G401 (cell line): ENCODE measurements at places on chromosomes 16 and 17. TPM values are rescaled to one million over a fixed set of nuclear protein-coding genes. Genes with fewer than 3 reads are reported as not detected.
A peak's percentile ranks its signal among the peaks of the same experiment; 100 is the strongest.

The PDILT gene
- total RNA-seq = not detected in 2 replicates

The SECTM1 gene
- 3.1 and 10.5 TPM in 2 replicates for total RNA-seq

GRCh38 chr17:45146890-45147580 lies 1.2 kb upstream of the HEXIM1 start:
- DNase-seq = peak; percentile 40

DNA sequence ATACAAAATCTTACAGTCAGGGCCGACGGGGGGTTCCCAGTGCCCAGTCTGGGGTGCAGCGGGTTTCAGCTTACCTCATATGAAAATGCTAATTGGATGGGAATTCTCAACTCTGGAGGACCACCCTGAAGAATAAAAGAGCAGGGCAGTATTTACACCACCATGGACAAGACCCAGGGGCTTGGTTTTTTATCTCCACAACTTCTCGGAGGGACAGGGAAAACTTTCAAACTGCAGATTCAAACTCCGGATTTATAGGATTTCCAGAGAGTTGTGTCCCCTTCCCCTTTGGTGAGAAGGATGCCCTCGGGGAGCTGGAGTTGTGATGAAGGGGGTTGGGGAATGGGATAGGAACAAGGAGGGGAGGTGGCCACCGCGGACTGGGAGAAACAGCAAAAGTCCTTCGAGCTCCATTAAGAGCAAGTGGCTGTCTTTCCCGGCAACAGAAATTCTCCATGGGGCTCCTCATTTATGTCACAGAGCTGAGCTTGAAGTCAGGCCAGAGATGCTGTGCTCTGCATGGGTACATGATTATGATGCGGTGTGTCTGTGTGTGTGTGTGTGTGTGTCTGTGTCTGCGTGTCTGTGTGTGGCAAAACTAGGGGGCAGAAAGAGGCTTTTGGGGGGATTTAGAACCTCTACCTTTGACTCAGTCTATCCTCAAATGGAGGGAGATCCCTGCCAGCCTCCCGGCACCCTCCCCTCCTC lies 15.7 kb downstream of the FOXL1 start:
- no peak for DNase-seq

GRCh38 chr17:8868529-8868951 lies 1.1 kb upstream of the PIK3R6 start:
- DNase-seq = peak; percentile 80

DNA sequence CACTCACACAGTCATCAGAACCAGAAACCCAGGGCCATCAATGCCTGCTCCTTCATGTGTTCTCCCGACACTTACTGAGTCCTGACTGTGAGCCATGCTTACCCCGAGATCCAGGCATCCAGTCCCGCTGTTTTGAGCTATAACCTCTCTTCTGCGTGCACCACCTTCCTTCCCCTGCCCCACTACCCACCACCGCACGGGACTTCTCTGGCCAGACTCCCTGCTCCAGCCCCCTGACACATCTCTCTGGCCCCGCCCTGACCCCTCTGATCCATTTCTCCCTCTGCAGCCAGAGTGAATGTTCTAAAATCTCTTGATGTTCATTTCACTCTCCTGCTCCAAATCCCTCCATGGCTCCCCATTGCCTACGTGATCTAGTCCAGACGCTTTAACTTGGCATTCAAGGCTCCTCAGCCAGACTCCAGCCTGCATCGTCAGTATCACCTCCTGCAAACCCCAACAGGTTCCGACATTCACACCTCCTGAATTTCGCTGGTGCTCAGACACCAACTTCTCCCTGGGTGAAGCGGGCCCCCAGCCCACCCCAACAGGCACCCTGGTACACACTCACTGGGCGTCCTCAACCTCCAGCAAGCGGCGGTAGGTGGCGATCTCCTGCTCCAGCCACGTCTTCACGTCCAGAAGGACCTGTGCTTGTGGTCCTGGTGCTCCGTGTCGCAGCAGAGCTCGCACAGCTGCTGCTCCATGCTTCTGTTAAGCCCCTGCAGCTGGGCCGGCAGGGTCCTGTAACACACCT lies 3.1 kb upstream of the KRT17 start:
- DNase-seq = no peak

DNA sequence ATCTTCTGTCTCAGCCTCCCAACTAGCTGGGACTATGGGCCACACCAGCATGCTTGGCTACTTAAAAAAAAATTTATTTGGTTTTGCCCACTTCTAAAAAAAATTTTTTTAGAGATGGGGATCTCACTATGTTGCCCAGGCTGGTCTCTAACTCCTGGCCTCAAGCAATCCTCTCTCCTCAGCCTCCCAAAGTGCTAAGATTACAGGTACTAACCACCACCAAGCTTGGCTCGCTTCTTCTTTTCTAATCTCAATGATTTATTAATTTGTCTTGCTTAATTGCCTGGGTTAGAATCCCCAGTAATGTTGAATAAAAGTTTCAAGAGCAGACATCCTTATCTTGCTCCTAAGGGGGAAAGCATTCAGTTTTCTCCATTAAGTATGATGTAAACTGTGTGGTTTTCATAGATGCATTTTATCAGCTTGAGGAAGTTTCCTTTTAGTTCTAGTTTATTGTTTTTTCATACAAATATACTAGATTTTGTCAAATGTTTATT lies 65.8 kb upstream of the NACA2 start:
- DNase-seq = no peak
